ENCODE measurements at places on chromosomes 2 and 18.

DNA sequence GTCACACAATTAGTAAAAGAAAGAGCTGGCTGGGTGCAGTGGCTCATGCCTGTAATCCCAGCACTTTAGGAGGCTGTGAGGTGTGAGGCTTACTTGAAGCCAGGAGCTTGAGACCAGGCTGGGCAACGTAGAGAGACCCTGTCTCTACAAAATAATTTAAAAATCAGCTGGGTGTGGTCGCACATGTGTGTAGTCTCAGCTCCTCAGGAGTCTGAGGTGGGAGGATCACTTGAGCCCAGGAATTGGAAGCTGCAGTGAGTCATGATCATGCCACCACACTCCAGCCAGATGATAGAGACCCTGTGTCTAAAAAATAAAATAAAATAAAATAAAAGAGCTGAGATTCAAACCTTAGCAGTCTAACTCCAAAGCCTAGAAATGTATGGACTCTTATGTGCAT is 39.0 kb upstream of the NEDD4L start:
- H3K27me3 ChIP-seq, result no peaks in the 10 kb centered on the region
- no peak overlapping the region for H3K4me3 ChIP-seq
- H3K4me1 ChIP-seq, result no peaks in the 10 kb centered on the region
- no peaks in the 10 kb centered on the region for H3K36me3 ChIP-seq
- no peak overlapping the region for H3K27ac ChIP-seq

DNA sequence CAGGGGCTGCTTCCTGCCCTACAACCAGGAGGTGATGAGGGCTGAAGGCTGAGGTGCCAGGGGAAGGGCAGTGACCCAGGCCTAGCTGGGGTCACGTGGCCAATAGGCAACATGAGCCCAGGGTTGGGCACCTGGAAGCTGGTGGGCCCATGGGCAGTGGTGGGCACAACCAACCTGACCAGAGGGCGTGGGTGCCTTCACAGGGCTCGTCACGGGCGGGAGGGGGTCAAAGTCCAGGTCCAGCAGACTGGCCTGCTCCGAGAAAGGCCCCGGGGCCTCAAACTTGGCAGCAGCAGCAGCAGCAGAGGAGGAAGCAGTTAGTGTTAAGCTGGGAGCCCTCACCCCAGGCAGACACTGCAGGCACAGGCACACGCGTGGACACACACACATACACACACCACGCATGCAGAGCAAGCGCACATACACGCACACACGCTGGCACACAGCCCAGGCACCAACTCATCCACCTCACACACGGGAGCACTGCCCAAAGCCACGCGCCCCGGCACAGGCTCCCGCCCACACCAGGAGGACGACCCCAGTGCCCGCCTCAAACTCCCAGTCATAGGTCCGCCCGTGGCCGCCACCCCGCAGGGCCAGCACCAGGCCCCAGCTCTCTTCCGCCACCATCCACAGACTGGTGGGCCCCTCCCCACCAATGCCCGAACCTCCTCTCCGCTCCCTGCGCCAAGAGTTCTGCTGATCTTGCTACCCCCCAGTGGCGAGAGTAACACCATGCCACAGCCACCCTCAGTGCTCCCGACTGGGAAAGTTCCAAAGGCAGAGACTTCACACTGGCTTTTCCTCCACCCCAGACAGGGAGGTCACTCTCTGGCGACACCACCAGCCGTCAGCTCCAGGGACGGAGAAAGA is 53.0 kb downstream of the BIN1 start:
- no peak overlapping the region for H3K4me3 ChIP-seq
- DNase-seq, result no peak
- no peaks in the 10 kb centered on the region for H3K27me3 ChIP-seq

GRCh38 chr2:7841751-7842150 is 840.1 kb upstream of the ID2 start:
- no peak overlapping the region for H3K27ac ChIP-seq
- no peaks in the 10 kb centered on the region for H3K27me3 ChIP-seq
- H3K4me1 ChIP-seq, result no peaks in the 10 kb centered on the region
- H3K4me3 ChIP-seq, result no peak overlapping the region

GRCh38 chr2:238835726-238836301 is 12.1 kb upstream of the TWIST2 start:
- H3K27ac ChIP-seq, result no peak overlapping the region
- DNase-seq, result no peak
- H3K4me1 ChIP-seq, result no peaks in the 10 kb centered on the region
- H3K36me3 ChIP-seq, result no peaks in the 10 kb centered on the region
- no peak overlapping the region for H3K4me3 ChIP-seq
- no peaks in the 10 kb centered on the region for H3K27me3 ChIP-seq

DNA sequence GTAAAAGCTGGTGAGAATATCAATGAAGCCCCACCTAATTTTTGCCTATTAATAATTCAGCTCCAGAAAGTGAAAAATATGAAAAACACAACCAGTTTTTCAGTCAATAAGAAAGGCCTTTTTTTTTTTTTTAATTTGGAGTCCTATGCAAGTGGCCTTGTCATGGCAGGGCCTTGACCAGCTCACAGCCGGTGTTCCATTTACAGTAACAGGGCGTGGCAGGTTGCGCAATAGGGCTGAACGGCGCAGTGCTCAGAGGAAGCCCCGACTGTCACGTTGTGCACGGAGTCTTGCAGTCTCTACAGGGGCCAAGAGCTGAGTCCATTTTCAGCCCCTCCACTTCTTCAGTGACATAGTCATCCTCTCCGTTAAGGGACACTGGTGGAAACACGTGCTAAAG is 184.1 kb upstream of the FN1 start:
- no peaks in the 10 kb centered on the region for H3K27me3 ChIP-seq
- H3K4me3 ChIP-seq, result no peak overlapping the region
- no peak overlapping the region for H3K27ac ChIP-seq
- no peaks in the 10 kb centered on the region for H3K4me1 ChIP-seq
- H3K36me3 ChIP-seq, result no peaks in the 10 kb centered on the region
- DNase-seq, result no peak

- H3K27me3 ChIP-seq, result no peaks in the 10 kb centered on the region
- peaks cover 21% of the 10 kb centered on the region for H3K4me1 ChIP-seq
- H3K27ac ChIP-seq, result no peak overlapping the region
These were observed 178.6 kb downstream of the ZBTB7C start for GRCh38 chr18:48230467-48231113.

- no peak overlapping the region for H3K27ac ChIP-seq
- no peak for DNase-seq
- H3K4me3 ChIP-seq, result no peak overlapping the region
- peaks cover 20% of the 10 kb centered on the region for H3K4me1 ChIP-seq
- no peaks in the 10 kb centered on the region for H3K36me3 ChIP-seq
These were observed 35.5 kb downstream of the QPCT start for GRCh38 chr2:37379881-37380296.

GRCh38 chr2:25877431-25878360 is 591 bp downstream of the ASXL2 start:
- peaks cover 39% of the 10 kb centered on the region for H3K4me1 ChIP-seq
- peak overlapping the region; percentile 98 for H3K27ac ChIP-seq
- peak overlapping the region; percentile 98 for H3K4me3 ChIP-seq
- DNase-seq, result peak; percentile 76
- no peaks in the 10 kb centered on the region for H3K27me3 ChIP-seq

- no peak overlapping the region for H3K27ac ChIP-seq
- H3K27me3 ChIP-seq, result no peaks in the 10 kb centered on the region
These were observed 10.1 kb upstream of the NEU4 start for GRCh38 chr2:241798631-241799521.

DNA sequence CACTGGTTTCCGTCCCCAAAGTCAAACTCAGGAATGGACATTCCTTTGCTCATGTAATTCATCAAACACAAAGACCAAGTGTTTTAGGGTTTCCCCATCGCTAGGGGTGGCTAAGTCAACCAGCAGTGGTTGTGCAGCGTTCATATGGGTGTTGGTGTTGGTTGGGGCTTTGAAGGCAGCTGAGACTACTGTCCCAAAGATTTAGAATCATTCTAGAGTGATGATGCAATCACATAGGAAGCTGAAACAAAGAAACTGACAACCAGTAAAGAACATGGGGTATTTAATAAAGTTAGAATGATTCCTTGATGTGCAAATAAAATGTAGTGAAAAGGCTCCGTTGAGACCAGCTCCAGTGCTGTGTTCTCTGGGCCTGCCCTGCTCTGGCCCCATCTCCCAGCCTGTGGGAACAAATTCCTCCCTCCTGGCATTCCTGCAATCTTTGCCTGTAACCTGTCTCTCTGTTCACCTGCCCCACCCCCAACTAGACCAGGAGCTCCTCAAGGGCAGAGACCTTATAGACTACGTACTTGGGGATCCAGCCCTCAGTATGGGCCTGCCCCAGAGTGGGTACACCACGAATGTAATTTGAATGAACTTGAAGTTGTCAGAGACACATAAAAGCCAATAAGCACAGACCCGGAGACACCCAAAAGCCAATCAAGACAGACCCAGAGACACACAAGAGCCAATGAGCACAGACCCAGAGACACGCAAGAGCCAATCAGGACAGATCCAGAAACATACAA is 191.7 kb upstream of the TWIST2 start:
- H3K27me3 ChIP-seq, result no peaks in the 10 kb centered on the region
- no peak overlapping the region for H3K4me3 ChIP-seq
- H3K4me1 ChIP-seq, result no peaks in the 10 kb centered on the region
- DNase-seq, result no peak
- H3K36me3 ChIP-seq, result no peaks in the 10 kb centered on the region

- no peaks in the 10 kb centered on the region for H3K4me1 ChIP-seq
- H3K27ac ChIP-seq, result no peak overlapping the region
- H3K27me3 ChIP-seq, result no peaks in the 10 kb centered on the region
- DNase-seq, result no peak
- H3K36me3 ChIP-seq, result no peaks in the 10 kb centered on the region
- H3K4me3 ChIP-seq, result no peak overlapping the region
These were observed 78.7 kb upstream of the RGPD5 start for GRCh38 chr2:109715313-109715805.

All from CD4-positive, alpha-beta memory T cell (primary cell).